ENCODE measurements at places on chromosomes 1 and 21.

- no peak for DNase-seq
Measured at GRCh38 chr1:37425221-37425620, 49.2 kb upstream of the ZC3H12A start.

DNA sequence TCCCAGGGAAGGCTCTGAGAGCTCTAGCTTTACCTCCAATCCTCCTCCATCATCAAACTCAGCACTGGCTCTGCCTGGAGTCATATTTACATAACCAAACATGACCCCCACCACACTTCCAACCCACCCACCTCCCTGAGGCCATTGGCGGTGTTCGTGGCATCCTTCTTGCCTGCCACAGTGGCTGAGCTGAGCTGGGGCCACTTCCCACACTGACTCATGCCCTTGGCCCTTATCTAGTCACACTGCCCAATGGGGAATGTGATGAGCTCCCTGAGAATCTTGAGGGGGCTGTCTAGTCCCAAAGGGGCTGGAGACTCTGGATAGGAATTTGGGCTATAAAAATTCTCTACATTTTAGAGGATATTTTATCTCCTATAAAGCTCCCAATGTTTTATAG, 230.9 kb upstream of the IRF2BP2 start:
- no peak for DNase-seq

DNA sequence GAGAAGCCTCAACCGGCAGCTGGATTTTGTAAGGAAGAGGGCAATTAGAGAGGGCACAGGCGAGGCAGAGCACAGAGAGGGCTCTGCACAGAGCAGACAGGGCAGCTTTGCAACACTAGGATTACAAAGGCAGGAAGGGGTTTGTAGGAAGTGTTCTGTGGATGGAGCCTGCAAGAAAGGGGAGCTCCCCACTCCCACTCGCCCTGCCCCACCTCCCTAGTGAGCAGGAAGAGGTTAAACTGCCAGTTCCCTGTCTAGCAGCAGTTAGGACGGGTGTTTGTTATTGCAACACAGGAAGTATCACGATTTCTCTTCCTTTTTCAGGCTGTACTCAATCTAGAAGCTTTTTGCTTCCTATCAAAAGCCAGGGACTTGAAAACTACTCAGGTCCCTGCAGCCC, 63.3 kb upstream of the LRRC8D start:
- no peak for DNase-seq

- DNase-seq = no peak
Measured at GRCh38 chr21:32203877-32204480, 74.9 kb downstream of the MIS18A start.

DNA sequence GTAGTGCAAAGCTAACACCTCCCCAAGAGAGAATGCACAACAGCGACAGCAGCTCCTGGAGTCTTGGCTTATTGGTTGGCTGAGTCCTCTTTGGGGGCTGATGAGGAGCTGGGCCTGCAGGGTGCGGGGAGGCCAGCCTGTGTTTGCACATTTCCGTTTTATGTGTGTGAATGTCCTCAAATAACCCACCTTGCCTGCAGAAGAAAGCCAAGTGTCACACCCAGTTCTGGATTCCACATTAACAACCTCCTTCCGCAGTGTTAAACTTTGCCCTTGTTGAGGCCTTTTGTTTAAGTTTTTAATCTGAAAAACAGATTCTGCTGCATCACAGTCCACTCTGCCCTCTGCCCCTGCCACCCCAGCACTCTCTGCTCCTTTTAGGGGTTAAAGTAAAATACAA, 274.5 kb downstream of the TM2D1 start:
- DNase-seq = no peak

DNA sequence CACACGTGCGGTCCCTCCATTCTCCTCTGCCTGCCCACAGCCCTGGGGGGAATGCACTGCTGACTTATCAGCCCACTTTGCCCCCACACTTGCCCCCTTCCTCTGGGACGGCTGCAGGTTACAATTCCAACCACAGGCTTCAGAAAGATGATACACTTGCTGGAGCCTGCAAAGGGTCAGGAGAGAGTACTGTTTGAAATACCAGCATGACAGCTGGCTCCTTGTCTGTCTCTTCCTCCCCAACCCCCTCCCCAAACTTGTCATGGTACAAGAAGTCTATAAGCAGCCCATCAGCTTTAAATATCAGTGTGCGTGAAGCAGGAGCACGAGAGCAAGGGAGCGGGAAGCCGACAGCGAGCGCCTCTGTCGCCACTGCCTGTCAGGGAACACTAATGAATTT, 62.4 kb downstream of the ERI3 start:
- no peak for DNase-seq

- DNase-seq = no peak
Measured at GRCh38 chr1:160807738-160808137, 11.8 kb downstream of the LY9 start.

Data from mammary epithelial cell (primary cell).